ENCODE measurements at places on chromosomes 6 and 20.

GRCh38 chr6:11324453-11325015 lies 92.1 kb upstream of the NEDD9 start:
- DNase-seq = no peak

GRCh38 chr6:89368107-89368506 lies 15.6 kb upstream of the UBE2J1 start:
- DNase-seq = peak; percentile 39

DNA sequence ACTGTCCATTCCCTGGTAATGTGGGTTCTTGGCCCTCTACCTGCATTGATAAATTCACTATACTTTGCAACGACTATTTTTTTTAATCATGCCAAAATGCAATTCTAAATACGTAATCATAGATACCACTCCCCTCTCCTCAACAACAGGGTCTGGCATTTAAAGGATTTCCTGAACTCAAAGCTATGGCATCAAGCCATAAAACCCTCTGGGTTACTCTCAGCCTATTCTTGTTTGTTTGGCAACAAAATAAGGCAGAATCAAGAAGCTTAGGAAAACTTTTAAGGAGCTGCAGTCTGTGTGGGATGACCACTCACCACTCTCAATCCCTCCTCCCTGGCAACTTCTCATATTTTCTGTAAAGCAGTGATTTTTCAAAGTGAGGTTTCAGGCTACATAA lies 669.9 kb upstream of the ID4 start:
- DNase-seq = no peak

DNA sequence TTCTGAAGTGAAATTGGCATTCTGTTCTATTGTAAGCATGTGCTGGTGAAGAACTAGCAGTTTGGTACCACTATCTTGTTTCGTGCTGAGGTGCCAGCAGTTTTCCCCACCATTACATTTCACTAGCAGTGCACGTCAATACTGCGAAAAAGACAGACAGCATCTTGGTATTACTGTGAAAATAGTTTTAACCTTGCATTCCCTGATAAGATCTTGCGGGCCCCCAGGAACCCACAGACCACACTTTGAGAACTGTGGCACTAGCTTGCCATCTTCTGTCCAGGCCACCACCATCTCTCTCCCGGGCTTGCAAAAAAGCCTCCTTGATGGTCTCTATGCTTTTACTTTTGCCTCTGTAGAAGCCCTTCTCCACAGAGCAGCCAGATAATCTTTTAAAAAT lies 185.7 kb downstream of the BACH2 start:
- no peak for DNase-seq

- DNase-seq = no peak
Observed at GRCh38 chr6:128029826-128030225, 129.0 kb upstream of the THEMIS start.

GRCh38 chr6:137819740-137820139 lies 47.3 kb upstream of the TNFAIP3 start:
- no peak for DNase-seq

DNA sequence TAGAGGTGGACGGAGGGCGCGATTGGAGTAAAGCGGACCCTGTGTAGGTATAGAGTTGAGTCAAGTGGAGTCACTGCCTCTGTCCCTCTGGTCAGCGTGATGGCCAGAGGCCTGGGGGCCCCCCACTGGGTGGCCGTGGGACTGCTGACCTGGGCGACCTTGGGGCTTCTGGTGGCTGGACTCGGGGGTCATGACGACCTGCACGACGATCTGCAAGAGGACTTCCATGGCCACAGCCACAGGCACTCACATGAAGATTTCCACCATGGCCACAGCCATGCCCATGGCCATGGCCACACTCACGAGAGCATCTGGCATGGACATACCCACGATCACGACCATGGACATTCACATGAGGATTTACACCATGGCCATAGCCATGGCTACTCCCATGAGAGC lies 479 bp downstream of the SLC39A7 start:
- no peak for DNase-seq
